ENCODE measurements at places on chromosomes 11 and 22.

DNA sequence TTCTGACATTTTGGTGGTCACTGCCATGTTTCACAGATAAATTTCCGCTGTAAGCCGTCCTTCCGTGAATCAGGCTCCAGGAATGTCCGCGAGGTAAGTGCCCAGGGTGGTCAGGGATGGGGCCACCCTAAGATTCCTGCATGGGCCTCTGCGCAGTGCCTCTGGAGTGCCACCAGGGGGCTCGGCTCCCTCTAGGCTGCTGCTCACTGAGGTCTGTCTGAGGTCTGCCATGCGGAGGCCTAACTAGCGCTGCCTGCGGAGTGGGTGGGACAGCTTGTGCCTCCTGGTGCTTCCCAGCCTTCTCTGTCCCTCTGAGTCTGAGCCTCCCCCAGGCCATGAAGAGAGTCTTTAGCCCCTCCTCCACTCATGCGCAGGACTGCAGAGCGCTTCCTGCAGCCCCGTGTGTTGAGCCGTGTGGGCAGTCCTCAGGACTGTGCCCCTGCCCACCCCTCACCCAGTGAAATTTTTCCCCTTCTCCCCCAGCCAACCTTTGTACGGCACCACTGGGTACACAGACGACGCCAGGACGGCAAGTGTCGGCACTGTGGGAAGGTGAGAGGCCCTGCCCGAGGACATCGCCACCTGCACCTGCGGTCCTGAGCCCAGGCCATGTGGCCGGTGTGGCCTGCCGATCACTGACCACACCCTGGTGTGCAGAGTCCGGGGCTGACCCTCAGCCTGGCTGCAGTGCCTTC is 11.9 kb upstream of the MDK start:
- no peak for DNase-seq

DNA sequence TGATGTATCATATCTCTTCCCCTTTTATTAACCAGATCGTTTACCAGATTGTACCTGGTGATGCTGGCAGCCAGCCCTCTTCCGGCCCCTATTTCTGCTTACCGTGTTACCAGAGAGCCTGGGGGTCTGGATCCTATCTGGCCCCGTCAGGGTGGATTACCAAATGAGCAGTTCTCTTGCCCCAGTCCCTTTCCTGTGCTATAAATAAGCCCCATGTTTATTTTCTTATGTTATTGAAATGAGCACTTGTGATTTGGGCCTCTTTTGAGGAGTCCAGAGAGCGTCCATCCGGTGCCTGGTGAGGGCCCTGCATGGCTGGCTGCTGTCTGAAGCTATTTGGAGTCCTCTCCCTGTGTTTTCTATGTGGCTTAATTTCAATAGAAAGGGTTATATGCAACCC is 59.5 kb downstream of the ALX4 start:
- no peak for DNase-seq

- no peak for DNase-seq
These were observed 250.1 kb downstream of the DDX10 start for GRCh38 chr11:108914981-108915380.

- DNase-seq, result no peak
These were observed 37.7 kb downstream of the MOB2 start for GRCh38 chr11:1448882-1449281.

- DNase-seq, result no peak
These were observed 10.3 kb downstream of the SYT13 start for GRCh38 chr11:45275828-45276227.

- no peak for DNase-seq
These were observed 58.7 kb downstream of the CHST1 start for GRCh38 chr11:45606514-45607281.

- no peak for DNase-seq
These were observed 2.1 kb downstream of the KLHL35 start for GRCh38 chr11:75430714-75431532.

DNA sequence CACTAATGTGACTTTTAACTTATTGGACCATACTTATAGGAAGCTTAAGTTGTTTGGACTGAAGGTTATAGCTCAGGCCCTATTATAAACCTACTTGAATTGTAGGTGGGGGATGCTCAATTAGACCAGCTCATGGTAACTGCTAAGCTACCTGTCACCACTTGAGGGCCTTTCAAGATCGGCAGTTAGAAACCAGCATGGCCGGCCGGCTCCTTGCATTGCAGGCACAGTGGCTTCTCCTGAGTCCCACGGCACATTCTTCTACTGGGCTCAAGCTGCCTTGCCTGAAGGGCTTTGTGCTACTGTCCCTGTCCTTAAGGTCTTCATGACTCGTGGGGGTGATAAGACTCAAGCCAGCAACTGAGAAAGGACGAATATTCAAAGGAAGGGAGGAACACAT is 70.8 kb downstream of the TBC1D22A start:
- no peak for DNase-seq

- DNase-seq, result no peak
These were observed at the start of gene OR56B1 for GRCh38 chr11:5736396-5736795. Gene OR56B1, plus strand, starts transcription at chr11:5736448. Its CDS starts 69 bp downstream, at chr11:5736517.

- no peak for DNase-seq
These were observed 114.1 kb downstream of the MAML2 start for GRCh38 chr11:96228910-96229309.

GRCh38 chr22:39665229-39665628 is 94.7 kb downstream of the CACNA1I start:
- no peak for DNase-seq

DNA sequence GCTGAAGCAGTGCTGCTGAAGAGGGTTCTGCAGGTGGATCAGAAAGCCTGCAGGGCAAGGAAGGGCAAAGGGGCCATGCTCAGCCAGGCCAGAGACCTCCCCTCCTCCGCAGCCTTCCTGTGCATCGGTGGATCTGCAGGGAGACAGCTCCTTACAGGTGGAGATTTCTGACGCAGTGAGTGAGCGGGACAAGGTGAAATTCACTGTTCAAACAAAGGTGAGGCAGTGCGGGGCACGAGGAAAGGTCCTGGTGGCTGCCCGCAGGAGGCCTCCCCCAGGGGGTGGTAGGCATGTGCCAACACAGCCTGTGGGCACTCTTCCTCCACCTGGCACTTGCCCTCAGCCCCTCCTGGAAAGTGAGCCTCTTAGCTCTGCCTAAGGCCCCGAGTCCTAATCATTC is 8.6 kb downstream of the CFL1 start:
- no peak for DNase-seq

GRCh38 chr11:10694486-10695239 is 1.1 kb upstream of the IRAG1 start:
- no peak for DNase-seq

GRCh38 chr11:65066805-65067291 is 8.5 kb upstream of the NAALADL1 start:
- no peak for DNase-seq

DNA sequence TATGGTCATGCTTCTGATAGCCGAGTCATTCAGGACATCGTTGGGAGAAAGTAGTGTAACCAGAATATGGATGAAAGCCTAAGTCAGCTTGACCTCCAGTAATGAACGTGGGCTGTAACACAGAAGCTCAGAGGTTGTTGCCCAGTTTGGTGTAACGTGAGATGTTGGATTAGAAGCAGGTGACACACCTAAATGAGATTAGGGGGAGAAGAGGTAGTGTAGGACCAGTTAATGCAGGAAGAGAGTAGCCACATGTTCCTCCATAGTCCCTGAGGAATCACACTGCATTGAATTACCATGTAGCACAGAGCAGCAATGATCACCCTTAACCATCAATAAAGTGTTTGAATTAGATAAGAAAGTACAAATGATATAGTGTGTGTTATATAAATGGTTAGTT is 20.4 kb downstream of the FBXO7 start:
- DNase-seq, result no peak

DNA sequence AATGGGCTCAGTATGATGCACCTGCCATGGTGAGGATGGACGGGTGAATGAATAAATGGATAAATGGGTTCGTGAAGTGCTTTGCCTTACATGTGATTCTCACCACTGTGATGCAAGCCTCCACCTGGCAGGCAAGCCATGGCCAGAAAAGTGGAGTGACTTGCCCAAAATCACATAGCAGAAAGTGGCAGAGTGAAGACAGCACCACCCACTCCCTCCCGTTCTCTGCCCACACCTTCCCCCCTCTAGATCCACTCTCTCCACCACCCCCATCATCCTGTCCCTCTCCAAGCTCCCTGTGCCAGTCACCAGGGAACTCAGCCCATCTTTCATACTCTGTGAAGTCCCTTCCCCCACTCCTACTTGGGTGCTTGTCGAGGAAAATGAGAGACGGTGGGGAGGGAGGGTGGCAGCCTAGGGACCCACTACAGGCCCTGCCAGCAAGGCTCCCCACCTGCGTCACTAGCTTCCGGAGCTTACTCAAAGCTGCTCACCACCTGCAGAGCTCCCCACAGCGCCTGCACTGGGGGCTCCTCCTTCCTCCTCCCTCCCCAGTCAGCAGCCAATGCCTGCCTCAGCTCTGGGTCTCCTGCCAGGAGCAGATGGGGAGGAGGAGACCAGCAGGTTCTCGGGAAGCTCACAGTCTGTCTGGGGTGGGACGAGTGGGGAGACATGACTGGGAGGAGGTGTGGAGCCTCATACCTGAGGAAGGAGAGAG is 82.3 kb downstream of the PDE2A start:
- no peak for DNase-seq

GRCh38 chr11:94849839-94850238 is 81.7 kb downstream of the AMOTL1 start:
- no peak for DNase-seq

DNA sequence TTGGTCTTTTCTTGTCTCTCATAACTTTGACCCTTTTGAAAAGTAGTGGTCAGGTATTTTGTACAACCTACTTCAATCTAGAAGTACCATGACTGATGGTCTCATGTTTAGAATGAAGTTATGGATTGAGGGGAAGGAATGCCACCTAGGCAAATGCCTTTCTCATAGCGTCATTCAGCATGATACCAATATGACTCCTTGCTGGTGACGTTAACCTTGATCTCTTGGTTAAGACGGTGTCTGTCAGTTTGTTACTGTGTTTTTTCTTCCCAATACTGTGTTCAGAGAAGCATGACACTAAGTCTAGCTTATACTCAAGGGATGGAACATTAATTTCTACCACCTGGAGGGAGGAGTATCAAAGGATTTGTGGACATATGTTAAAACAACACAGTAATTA is 130.9 kb downstream of the KIF18A start:
- no peak for DNase-seq

DNA sequence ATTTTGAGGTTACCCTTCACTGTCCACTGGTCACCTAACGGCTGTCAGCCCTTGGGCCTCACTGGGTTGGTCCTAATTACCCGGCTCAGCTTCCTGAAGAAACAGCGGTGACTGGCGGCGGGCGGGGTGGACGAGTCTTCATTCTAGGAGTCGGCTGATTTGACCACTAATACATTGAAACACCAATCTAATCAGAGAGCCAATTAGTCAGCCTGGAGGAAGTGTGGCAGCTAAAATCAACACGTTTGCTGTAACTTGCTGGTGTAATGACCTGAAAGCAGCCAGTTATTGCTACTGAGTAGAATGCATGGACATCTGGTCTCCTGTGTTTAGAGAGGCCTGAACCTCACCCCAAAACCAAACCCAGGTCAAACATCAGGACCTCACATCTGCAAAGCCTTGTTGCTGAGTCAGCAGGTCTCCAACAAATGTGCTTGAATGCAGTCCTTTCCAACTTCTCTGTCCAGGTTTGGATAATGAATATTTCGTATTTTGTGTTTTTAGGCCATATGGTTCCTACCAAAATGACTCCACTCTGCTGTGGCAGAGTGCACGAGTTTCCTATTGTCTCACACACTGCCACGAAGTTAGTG is 496.4 kb downstream of the BRD1 start:
- no peak for DNase-seq

DNA sequence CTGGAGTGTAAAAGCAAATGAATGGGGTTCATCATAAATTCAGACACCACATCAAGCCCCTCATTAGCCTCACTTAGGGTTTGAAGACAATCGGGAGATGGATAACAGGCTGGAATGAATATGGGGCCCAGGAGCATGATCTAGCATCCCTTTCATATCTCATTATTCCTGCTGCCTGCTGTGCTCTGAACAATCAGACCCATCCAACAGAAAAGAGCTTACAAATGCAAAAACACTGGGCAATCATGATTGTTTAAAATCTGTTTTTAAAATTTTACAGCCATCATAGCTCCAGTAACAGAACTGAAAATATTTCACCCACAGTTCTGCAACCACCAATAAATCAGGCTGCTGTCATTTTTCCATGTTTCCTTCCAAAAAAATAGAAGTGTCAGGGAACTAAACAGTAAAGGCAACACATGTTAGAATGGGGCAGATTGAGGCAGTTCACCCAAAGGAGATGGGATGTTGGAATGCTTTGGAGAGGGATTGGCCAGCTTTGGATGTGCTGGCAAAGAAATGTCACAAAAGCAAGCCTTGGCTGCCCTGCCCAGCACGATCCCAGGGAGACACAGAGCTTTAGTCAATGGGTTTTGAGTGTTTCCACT is 47.8 kb upstream of the BMAL1 start:
- no peak for DNase-seq

DNA sequence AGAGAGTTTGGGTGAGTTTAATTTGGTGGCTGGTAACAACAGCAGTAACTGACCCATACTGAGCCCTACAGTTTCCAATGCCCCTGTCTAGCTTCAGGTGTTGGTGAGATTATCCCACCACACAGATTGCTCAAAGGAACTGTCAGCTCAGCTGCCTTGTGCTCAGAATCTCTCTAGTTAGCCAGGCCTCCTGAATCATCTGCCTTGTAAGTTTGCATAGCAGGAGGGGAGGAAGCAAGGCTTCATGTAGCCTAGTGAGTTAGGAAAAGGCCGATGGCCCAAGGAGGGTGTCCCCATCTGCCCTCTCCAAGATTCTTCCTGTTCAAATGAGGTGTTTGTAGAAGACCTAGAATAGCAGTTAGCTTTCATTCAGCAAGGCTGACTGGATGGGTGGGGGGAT is 74.3 kb downstream of the MICAL2 start:
- DNase-seq, result no peak

DNA sequence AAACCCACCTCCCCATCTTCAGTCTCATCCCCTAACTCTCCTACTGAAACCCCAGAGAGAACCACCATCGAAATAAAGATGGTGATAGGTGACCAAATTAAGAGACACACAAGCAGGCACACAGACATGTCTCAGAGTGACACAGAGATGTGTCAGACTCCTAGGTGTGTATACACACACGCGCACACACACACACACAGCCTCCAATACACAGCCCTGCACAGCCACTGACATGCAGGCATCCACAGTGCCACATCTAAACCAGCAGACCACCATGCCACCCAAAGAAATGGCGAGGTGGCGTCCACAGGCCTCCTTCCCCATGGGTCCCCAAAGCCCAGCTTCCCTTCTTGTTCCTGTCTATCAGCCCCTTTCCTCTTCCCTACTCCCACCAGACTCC is 27.4 kb downstream of the NRXN2 start:
- no peak for DNase-seq

DNA sequence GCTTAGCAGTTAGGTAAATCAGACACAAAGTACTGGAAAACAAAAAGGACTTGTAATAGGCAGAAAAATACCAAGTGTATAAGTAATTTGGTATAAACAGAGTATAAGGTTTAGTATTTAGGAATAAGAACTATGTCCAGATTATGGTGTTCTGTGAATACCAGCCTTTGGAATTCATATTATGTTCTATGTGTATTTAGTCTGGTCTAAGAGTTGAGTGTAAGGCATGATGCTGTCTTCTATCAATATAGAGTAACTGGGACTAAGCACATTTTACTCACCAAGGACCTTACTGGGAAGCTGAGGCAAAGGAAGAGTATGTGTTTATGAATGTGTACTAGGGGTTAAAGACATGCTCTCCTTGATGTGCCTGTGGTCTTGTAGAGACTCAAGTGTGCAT is 9.5 kb downstream of the SDHD start:
- DNase-seq, result no peak

- DNase-seq, result no peak
These were observed 19.0 kb downstream of the MCAM start for GRCh38 chr11:119297938-119298337.

GRCh38 chr11:133078591-133079404 is 453.5 kb downstream of the OPCML start:
- DNase-seq, result no peak

GRCh38 chr11:121567995-121568394 is 115.2 kb upstream of the SORL1-AS1 start:
- DNase-seq, result no peak

All from SIG-M5 (cell line).